ENCODE measurements at places on chromosomes 11 and 22.

DNA sequence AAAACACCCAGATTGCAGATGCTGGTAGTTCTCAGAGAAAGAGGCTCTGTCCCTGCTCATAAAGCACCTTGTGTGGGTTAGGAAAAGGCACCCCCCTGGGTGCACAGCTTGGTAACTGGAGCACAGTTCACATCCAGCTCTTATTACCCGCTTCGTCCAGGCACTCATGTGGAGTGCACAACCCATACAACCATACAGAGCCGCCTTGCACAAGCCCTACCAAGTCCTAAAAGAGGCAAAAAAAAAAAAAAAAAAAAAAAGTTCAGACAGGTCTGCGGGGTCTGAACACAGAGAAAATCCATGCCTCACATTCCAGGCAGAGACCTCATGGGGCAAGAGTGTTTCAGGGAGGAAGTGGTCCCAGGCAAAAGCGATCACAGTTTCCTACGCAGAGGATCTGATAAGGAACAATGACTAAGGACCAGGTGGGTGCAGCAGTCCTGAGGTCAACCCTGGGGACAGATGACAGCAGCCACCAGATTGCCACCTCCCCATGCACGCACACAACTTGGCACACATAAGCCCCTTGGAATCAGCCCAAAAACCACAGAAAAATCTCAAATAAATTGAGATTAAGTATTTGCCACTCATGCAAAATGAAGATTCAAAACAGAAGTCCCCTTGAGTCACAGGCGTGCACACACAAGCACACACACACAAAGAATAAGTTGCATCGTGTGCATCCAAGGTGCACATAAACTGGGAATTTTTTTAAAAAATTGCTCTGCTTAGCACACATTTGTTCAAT is 12.3 kb downstream of the MB start:
- no peak for ATAC-seq

GRCh38 chr11:128468111-128468510 is 119.2 kb downstream of the ETS1 start:
- no peak for ATAC-seq

DNA sequence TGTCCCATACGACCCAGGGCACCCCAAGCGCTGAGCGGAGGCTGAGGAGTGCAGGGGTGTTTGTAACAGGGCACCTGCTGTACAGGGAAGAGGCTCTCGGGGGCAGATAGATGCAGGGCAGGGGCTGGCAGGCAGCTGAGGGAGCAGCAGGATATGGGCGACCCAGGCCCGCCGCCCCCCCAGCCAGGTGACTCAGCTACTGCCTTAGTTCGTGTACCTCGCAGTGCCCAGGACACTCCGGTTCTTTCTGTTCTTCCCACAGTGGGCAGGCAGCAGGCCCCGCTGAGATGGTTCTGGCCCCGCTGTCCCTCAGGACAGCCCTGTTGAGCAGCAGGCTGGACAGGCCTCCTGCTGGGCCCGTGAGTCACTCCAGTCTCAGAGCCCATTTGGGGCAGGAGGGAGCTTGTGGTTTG is 16.2 kb downstream of the PHLDA2 start:
- no peak for ATAC-seq

DNA sequence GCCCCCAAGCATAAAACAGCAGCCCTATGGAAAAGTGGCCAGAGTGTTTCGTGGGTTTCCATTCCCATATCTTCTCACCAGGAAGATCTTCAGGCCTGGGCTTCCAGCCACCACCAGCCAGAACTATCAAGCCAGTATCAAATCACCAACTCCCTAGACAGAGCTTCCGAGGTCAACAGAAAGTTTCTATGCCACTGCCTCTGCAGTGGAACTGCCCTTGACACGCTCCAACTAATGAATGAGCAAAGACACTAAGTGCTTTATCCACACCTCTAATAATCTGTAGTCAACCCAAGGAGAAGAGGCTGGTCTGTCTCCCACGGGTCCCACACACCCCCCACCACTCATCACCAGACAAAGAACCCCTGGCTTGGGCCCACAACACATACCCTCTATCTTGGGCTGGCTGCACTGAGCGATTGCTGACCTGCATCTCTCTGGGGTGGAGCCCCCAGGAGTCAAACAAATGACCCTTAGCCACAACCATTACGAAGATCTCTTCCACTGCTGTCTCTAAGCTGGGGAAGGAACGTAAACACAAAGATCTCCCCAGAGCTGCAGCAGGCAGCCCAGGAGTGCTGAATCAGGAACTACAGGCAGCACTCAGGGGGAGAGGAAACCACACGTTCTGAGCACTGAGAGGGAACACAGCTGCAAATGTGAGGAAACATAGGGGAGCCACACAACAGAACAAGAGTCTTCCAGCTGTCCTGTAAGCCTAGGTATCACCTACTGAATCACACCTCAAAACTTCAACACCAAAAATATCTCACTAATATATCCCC is 9.7 kb downstream of the OR5AN1 start:
- peak; percentile 73 for ATAC-seq

GRCh38 chr11:110522471-110522870 is 92.7 kb downstream of the FDX1 start:
- no peak for ATAC-seq

DNA sequence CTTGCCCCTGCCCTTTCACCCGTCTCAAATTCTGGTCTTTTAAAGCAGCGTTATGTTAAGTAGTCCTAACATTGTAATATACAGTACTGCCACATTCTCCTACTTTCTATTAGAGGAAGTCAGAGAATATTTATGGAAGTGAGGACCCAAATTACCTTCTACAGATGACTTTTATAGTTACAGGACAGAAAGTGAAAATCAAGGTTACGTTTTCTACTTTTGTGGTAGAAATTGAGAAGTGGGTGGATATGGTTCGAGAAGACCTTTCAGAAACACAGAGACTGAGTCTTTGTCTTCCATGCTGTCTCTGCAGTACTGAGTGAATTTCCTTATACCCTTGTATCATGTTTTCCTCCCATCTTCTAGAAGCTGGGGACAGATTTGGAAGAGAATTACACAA is 17.1 kb downstream of the SC5D start:
- ATAC-seq = peak; percentile 82

- no peak for ATAC-seq
Observed at GRCh38 chr11:32005786-32006416, 85.0 kb upstream of the RCN1 start.

- ATAC-seq = no peak
Observed at GRCh38 chr22:26484360-26484706, 656 bp downstream of the SRRD start.

- no peak for ATAC-seq
Observed at GRCh38 chr11:103532133-103532788, 423.0 kb downstream of the DYNC2H1 start.

DNA sequence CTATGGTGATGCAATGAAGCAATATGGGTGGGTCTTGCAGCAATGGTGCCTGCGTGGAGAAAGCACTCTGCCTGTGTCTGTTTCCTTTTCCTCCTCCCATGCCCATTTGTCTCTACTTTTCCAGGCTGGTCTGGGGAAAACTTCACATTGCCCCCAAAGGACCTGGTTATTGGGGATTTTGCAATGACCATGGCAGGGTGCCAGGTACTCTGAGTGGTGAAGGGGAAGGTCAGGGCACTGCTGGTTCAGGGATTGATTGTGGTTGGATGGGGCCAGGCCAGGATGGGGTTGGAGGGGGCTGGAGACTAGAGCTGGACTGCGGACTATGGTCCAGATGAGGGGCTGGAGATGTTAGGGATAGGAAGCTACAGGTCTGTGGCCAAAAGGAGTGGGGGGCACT is 92.1 kb downstream of the INSC start:
- ATAC-seq = no peak

GRCh38 chr11:57260937-57261783 is 24.1 kb upstream of the APLNR start:
- ATAC-seq = no peak

DNA sequence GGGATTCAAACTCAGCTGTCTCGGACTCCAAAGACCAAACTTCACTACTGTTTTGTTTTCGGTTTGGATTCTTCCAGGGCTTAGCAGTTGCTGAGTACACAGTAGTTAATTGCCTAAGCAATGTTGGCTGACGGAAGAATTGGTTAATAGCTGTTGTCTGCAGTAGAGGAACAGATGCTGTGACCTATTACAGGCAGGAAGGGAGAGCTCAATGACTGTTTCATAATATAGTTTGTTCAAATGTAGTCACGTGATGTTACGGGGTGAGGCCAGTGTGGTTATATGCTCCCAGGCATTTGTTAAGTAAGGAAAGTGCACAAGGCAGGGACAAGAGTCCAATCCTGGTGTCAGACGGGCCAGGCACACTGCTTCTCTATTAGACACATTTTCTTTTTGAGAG is 222.6 kb upstream of the CCDC90B start:
- no peak for ATAC-seq

DNA sequence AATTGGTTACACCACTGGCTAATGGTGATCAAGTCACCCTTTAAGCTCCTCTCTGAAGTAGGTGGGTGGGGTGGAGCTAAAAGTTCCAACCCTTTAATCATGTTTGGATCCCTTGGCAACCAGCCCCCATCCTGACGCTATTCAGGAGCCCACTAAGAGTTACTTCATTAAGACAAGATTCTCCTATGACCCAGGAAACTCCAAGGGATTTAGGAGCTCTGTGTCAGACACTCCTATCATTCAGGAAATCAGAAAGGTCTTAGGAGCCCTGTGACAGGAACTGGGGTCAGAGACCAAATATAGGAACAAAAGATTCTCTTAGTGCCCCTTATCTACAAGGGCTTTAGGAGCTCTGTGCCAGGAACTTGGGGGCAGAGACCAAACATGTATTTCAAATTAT is 141.3 kb downstream of the ATG16L2 start:
- ATAC-seq = no peak

GRCh38 chr11:118524757-118525470 is 2.4 kb upstream of the TTC36 start:
- no peak for ATAC-seq

GRCh38 chr11:47378836-47379170 is 456 bp upstream of the SPI1 start:
- ATAC-seq = no peak

DNA sequence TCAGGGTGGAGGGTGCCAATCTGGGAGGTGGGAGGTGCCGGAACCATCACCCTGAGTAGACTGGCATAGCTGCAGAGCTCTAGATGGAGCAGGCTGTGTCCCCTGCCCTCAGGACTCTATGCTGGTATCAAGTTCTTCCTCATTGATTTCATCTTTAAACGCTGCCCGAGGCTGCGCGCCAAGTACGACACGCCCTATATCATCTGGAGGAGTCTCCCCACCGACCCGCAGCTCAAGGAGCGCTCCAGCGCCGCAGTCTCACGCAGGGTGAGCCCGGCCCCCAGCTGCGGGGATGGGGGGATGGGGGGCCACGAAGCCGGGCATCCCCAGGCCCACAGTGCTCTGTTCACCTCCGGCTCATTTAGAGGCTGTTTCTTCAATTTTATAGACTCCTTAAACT is 52.5 kb downstream of the GRAMD4 start:
- ATAC-seq = no peak

DNA sequence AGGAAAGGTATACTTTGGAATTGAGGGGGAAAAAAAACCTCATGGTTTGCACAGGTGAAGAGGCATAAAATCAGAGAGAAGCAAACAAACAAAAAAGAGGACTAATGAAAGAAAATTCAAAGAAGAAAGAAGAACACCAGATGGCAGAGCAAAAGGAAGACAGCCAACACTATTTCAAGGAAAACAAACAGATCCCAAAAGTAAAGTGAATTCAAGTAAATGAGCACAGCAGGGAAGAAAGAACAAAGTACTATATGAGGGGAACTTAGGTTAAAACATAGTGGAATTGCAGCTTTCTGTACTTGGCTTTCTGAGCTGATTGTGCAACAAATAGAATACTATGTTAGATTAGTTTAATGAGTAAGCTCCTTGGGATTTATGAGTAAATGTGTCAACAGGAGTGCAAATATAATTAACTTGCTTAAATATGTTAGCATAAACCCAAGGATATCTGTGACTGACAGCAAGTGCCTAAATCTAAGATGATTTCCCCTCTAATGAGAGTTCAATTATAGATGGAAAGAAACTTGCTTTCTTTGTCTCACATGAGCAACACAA is 404.6 kb upstream of the CNTN5 start:
- no peak for ATAC-seq

GRCh38 chr22:46122511-46122971 is 27.8 kb upstream of the PPARA start:
- ATAC-seq = peak; percentile 60

- ATAC-seq = no peak
Observed at GRCh38 chr11:35855671-35856070, 88.2 kb upstream of the LDLRAD3 start.

DNA sequence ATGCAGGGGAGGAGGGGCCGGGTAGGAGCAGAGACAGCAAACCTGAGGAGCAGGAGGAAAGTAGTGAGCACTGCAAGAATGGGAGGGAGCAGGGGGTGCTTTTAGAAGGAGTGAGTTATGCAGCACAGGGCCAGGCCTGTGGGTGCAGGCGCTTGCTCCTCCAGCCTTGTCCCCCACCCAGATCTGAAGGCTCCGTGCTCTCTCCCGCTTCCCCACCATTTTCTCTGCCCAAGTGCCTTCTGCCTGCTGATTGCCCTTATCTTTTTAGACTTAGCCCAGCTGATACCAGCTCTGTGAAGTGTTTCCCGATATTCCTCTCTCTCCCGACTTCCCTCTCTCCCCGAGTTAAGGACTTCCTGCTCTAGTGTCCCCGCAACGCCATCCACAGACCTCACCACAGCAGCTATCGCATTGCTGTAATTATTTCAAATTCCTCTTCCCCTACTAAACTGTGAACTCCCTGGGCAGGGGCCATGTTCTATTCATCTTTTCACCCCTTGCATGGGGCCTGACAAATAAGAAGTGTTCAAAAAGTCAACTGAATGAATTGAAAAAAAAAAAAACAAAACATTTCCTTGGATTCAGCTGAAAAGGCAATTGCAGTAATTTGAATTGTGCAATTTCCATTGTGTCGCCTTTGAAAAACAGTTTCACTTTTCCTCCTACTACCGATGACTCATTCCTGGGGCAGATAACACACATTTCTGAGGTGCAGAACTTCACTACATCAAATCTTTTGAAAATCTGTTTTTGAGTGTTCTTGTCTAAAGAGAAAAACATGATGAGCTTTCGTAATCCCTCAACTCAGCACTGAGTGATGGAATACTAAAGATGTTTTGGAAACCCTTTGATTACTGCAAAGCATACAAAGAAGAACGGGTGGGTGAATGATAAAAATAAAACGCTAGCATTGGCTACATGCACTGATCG is 69.7 kb upstream of the BMAL1 start:
- ATAC-seq = no peak

DNA sequence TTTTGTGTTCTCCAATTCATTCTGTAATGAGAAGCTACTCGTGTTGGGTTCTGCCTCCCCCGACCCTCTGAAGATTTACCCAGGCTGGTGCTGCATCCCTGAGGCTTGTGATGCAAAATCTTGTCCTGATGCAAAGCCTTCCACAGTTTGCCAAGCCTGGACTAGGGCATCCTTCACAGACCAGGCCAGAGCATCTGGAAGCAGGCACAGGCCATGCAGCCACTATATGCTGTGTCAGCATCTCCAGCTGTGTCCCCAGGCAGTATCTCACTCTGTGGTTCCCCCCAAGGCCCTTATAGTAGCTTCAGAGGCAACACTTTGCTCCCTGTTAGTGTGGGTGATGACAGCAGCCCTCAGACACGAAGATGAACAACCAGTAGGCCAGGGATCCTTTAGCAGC is 77.3 kb upstream of the RCN1 start:
- no peak for ATAC-seq
